H1 (cell line): ENCODE measurements at places on chromosomes 2 and 18.

- peak; percentile 25 for DNase-seq
These were observed 79.3 kb upstream of the SCN7A start for GRCh38 chr2:166573391-166573790.

DNA sequence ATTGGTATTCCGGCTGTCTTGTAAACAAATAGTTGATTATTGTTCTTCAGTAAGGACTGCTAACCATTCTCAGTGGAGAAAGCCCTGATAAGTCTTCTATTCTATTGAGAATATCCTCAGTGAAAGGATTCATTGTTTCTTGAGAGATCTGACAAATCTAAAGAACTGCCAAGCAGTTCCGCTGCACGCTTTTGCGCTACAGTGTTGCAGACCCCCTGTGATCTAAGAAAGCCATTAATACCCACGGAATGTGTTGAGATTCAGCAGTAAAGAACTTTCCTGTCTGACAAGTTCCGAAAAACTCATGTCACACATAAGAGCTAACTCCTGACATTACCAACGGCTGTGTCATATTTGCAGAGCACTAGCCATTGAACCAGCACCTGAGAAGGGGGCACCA is 63.8 kb downstream of the ZNF236 start:
- no peak for DNase-seq

DNA sequence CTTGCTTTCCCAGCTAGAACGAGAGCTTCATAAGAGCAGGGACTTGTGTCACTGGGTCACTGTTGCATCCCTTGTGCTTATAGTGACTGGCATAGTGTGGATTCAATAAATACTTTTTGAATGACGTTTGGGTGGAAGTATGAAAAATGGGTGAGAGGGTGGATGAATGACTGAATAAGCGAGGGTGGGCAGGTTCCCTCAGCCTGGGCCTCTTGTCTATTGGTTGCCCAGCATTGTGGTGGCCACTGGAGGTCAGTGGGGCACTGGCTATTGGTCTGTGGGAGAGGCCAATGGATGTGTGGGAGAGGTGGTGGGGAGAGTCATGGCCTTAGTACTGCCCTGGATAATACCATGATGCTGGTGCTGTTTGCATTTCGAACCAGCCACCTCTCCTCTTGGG is 93.8 kb upstream of the SKOR2 start:
- no peak for DNase-seq

DNA sequence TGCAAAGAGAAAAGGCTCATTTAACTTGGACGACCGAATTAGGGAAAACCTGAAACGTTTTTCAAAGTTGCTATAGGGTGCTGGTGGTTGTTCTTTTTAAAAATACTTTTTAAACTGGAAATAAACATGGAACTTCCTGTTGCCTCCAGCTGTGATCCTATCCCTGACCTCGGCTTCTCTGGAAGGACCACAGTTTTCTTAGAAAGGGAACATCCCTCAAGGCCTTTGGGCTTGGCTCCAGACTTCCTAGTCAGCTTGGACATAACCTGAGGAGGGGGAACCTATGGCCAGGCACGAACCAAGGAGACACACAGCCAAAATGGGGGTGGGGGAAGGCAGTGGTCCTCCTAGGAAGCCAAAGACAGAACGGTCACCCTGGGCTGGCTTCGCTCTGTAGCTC is 57.7 kb downstream of the CENPO start:
- no peak for DNase-seq

DNA sequence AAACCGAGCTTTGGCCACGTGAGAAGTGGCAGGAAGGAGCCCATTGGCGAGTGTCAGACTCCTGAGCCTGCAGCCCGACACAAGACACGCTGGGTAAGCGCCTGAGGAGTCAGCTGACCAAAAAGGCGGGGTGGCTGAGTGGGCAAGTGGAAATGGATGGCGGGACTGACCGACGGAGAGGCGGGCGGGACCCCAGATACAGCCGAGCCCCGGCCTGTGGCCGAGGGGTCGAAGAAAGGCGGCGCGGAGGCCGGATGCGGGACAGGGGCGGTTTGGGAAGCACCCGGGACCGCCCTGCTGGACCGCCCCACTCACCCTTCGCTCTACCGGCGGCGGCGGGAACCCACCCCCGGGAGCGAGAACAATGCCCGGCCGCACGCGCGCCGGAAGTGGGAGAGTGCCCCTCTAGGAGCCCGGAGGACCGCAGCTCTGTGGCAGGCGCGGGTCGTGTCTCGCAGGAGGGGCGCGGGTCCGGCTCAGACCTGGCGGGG is 22.8 kb downstream of the ZSCAN30 start:
- DNase-seq: no peak

DNA sequence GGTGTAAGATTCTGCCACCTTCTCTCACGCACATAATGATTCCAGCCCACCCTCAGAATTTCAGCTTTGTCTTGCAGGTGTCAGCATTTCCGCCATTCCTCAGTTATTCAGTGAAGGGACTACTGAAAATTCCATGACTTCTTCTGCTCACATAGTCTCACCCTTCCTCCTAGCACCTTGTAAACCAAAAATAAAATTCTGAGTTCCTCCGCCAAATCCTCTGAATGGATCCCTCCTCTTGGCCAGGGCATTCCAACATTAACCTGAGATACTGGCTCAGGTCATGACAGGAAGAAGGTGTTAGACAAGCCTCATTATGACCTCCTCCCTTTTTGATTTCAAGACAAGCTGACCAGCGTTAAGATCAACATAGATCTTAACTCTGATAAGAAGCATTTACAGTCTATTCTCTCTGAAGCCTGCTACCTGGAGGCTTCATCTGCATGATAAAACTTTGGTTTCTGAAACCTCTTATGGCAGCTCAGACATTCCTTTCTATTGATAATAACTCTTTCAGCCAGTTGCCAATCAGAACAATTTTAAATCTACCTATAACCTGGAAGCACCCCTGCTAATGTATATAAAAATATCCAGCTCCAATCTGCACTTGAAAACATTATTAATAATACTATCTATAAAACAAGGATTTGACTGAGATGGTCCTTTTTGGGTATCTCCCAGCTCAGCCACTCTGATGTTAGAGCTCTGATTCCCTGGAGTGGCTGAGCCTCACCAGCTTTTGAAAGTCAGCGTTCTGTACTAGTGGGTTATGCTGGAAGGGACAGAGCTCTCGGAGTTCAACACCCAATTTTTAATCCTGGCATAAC is 136.4 kb upstream of the APCDD1 start:
- no peak for DNase-seq

DNA sequence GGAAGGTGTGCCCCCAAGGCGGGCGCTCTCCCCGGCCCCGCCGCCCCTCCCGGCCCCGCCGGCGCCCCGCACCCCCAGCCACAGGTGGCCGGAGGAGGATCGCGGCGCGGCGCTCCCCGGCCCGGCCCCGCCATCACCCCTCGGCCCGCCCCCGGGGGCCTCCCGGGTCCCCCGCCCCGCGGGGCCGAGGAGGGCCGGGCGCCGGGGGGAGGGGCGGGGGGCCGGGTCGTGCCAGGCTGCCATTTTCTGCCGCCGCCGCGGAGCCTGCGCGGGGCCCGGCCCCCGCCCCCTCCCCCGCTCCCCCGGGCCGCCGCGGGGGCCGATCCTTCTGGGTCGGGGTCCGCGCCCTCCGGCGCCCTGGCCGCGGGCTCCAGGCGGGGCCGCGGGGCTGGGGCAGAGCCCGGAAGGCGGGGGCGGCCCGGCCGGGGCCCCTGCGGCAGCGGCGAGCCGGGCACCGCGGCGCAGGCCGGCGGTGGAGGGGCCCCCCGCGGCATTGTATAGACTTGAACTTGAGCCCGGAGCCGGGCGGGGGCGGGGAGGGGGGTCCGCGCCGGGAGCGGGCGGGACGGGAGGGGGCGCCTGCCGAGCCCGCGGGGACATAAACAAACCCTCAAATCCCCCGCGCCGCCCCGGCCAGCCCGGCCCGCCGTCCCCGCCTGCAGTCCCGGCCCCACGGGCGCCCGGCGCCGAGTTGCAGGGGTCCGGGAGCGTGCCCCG is 556 bp downstream of the DNMT3A start:
- no peak for DNase-seq

DNA sequence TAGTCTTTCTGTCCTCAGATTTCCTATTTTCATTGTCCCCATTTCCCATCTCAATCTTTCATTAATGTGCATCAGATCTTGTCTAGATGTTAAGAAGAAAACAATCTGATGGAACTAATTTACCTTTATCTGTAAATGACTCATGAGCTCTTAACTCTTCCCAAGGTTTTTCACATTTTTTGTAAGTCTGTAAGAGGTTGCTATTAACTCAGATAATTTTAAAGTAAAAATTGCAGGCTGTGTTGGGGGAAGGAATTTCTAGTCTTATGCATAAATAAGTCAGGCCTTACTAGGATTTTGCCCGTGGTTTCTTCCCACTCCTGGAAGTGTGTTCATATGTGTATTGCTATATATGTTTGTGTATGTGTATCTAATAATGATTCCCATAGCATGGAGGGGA is 4.3 kb downstream of the NAB1 start:
- no peak for DNase-seq

DNA sequence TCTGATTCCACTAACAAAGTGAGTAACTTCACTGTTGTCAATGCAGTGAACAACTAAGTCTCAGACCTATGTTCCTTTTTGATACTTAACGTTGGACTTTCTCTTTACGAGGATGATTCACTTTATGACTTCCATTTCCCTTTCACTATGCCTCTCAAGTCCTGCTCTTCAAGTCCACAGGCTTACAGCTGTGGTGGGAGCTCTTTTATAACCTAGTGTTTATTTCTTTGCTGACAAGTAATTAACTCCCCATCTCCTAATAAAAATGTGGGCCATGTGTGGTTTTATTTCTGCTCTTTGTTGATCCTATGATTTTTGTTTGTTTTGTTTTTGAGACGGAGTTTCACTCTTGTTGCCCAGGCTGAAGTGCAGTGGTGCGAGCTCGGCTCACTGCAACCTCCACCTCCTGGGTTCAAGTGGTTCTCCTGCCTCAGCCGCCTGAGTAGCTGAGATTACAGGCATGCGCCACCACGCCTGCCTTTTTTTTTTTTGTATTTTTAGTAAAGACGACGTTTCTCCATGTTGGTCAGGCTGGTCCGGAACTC is 142.1 kb downstream of the USP34 start:
- DNase-seq: no peak

- DNase-seq: no peak
These were observed 7.2 kb upstream of the DYM start for GRCh38 chr18:49467599-49467998.
